Caudate nucleus (tissue), 63 donors: ENCODE measurements at places on chromosomes 13 and 19.

GRCh38 chr13:44718467-44718866 lies 142.3 kb upstream of the TSC22D1 start:
- DNase-seq: no peak

DNA sequence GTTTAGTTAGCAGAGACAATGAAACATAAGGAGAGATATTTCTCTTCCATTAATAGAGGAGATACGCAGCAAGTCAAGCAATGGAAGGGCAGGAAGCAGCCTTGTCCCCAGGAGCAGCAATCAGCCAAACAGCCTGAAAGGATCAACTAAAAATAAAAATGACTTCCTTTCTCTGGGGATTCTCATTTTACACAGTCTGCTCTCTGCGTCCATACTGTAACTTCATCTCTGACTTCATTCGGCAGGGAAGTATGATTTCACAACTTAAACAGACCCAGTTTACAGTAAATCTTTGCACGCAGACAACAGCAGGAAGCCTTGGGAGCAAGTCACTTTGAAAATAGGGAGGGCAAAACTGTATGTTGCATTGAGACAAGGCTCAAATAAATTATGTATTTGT lies 826.7 kb downstream of the DIAPH3 start:
- no peak for DNase-seq

GRCh38 chr13:69410761-69411160 lies 696.9 kb upstream of the ATXN8OS start:
- no peak for DNase-seq

DNA sequence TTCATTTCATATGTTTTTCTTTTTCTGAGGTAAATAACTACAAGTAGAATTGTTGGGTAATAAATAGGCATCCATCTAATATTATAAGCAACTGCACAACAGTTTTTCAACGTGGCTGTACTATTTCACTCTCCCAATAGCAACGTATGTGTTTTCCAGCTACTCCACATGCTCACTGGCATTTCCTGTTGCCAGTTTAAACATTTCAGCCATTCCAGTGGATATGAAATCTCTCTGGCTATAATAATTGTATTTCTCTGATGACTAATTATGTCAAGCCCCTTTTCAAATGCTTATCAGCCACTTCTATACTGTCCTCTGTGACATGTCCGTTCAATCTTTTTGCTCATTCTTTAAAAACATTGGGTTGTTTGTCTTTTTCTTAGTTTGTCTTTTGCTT lies 26.8 kb upstream of the ALOX5AP start:
- no peak for DNase-seq

- no peak for DNase-seq
Observed at GRCh38 chr19:44747739-44748425, 626 bp upstream of the BCL3 start.

DNA sequence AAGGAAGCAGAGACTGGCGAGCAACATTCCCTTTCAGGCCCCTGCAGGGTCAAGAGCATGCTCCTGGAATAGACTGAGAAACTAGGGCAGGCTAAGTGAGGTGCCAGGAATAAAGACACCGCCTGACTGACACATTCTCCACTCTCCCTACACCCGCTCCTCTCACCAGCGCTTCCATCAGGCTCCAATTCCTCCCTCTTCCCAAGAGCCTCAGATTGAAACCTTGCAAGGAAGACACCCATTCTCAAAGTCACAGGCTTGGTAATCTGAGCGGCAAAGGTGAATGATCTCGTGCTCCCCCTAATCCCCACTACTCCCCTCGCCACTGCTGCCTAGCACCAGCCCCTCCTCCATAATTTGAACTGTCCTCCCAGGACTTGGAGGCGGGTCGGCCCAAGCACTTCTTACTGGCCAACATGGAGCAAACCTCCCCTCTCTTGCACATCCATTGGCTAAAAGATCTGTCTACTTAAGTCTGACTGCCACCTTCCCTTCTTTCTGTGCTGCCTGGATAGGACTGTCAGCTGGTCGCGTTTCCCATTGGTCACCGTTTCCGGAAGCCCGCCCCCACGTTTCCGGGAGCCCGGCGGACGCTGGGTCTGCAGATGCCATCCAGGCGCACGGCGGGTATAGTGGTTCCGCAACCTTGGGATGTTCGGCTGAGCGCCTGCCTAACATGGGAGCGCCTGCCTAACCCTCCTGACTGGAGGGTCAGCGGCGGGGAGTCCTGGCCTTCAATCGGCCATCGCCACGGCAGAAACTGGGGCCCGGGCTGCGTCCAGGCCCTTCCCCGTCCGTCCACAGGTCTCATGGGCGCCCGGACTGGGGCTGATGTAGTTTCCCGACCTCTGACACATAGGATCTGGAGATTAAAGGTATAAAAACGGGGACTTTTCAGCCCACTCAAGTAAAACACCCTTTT lies 33.6 kb downstream of the ZNF383 start:
- peak; percentile 99 for DNase-seq

GRCh38 chr13:99648927-99649326 lies 147.7 kb downstream of the TM9SF2 start:
- no peak for DNase-seq

- DNase-seq: no peak
Observed at GRCh38 chr19:6086068-6086788, 24.1 kb downstream of the RFX2 start.
